Activated naive CD4-positive, alpha-beta T cell treated with anti-CD3 and anti-CD28 coated beads, Interleukin-2, amount 50 U/mL, for 16 hours (primary cell): ENCODE measurements at places on chromosomes 4 and X.

DNA sequence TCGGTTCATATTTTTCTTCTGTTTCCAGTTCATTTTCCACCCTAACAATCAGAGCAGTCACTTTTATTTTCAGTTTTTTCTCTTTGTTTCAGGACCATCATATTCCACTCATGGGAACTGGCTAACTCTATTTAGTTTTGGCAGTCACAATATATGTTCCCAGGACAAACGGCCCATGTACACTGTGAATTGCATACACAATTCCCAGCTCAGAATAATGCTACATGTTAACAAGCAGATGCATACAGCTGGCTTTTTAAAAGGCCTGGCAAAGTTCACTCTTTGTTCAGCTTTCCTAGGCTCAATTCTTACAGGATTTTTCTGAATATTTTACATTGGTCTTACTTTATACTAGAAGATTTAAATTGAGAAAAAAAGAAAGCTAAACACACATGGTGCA lies 224.9 kb downstream of the ANKRD50 start:
- DNase-seq: no peak

DNA sequence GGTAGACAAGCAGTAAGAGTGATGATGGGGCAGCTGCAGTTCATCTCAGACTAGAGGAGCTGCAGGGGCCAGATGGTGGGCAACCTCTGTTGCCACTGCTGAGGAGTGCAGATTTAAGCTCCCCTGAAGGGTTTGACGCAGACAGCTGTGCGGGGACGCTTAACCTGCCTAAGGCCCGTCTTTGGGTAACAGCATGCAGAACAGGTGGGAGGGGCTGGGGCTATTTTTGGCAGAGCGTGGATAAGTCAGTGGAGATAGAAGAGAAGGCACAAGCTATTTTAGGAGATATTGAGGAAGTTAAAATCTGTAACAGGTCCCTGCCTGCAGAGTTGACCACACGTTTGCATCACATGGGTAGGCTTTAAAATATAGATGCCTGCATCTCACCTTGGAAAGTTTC lies 10.5 kb downstream of the CD99 start:
- no peak for DNase-seq

- DNase-seq: no peak
Observed at GRCh38 chr4:107655289-107655688, 64.7 kb downstream of the PAPSS1 start.

GRCh38 chrX:152907084-152907651 lies 9.3 kb downstream of the ZNF185 start:
- no peak for DNase-seq

DNA sequence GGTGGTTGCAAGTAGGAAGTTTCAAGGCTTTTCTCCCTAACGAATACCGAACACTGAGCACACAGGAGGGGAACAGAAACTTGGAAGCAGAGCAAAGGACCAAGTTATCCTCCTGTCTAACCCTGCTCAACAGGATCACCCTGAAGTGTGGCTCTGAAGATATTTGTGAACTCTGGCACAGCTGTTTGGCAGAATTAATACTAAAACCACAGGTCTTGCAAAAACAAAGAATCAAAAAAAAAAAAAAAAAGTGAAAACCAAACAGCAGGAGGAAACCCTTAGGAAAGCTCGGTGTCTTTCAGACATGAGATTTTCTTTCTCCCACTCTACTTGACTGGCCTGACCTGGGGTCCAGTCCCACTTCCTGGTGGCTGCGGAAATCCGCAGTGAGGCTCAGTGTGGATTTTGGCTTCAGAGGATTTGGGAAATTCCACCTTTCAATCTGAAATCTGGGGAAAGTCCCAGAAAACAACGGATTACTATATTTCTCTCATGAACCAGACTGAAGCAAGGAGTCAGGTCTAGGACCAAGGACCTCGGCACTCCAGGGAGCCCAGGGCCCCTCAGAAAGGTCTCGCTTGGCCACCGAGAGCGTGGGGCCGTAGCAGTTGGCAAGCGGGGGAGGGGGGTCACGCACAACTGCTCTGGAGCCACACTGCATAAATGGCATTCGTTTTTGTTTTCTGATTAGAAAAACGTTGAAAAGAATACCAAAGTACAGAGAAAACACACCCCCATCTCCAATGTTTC lies 867 bp downstream of the TIFA start:
- DNase-seq: no peak

DNA sequence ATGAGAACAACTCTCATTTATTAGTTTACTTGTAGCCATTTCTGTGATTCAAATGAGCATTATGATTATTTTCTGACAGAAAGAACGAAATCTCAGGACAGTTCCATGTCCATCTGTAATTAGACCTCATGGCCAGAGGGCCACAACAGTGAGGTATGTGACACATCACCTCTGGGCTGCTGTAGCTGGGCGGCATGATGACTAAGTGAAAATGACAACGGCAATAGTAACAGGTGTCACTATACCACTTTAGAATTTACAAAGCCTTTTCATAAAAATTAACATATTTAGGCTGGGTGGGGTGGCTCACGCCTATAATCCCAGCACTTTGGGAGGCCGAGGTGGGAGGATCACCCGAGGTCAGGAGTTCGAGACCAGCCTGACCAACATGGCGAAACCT lies 252.6 kb downstream of the CBR4 start:
- no peak for DNase-seq

- no peak for DNase-seq
Observed at GRCh38 chr4:128475597-128475996, 188.0 kb upstream of the PGRMC2 start.

- no peak for DNase-seq
Observed at GRCh38 chr4:174255786-174256185, 27.7 kb downstream of the FBXO8 start.

DNA sequence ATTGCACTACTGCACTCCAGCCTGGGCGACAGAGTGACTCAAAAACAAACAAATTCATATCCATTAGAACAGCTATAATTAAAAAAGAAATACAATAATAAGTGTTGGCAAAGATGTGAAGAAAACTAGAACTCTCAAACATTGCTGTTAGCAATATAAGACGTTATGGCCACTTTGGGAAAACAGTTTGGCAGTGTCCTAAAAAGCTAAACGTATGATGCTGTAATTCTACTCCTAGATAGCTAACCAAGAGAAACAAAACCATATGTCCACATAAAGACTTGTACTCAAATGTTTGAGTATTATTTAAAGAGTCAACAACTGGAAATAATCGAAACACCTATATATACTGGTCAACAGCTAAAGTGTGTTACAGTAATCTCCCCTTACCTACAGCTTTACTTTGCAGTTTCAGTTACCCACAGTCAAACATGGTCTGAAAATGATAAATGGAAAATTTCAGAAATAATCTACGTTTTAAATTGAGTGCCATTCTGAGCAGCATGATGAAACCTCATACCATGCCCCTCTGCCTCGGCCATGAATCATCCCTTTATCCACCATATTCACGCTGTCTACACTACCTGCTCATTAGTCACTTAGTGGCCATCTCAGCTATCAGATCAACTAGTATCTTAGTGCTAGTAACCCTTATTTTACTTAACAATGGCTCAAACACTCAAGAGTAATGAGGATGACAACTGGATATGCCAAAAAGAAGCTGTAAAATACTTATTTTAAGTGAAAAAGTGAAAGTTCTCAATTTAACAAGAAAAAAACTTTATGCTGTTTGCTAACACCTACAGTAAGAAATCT lies 4.9 kb downstream of the ELF2 start:
- DNase-seq: no peak

DNA sequence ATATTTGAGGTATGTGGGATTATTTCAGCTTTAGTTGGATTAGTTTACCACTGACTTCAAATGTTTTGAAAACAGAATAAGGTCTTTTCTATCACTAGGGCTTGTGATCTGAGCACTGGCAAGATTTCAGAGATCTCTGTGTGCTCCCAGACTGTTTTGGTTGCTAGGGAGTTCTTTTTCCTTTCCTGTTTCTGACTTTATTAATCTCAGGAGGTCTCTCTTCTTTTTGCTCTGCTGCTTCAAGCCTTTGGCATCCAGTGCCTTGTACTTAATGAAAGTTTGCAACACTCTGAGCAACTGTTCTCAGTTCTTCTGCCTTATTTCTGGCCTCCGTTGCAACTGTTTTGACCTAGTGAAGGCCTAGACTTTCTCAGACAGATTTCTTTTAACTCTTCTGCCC lies 32.1 kb upstream of the PAQR3 start:
- DNase-seq: no peak

DNA sequence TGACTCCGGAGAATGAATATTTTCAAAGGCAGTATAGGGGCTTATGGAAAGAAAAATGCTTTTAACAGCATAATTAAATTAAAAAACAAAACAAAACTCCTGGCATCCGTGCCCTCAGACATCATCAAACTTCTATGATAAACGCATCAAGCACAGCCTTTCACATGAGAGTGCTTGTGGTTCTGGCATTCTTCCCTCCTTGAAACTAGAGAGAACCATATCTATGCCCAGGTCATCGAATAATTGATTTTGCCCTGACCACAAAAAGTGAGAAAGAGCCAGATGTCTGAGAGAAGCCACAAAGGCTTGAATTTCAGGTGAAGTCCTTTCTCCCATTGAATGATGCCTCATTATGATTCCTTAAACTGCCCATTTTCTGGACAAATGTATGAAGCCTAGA lies 286.8 kb downstream of the CBLL2 start:
- no peak for DNase-seq

GRCh38 chr4:112321776-112322684 lies 24.9 kb downstream of the ALPK1 start:
- DNase-seq: peak; percentile 77

DNA sequence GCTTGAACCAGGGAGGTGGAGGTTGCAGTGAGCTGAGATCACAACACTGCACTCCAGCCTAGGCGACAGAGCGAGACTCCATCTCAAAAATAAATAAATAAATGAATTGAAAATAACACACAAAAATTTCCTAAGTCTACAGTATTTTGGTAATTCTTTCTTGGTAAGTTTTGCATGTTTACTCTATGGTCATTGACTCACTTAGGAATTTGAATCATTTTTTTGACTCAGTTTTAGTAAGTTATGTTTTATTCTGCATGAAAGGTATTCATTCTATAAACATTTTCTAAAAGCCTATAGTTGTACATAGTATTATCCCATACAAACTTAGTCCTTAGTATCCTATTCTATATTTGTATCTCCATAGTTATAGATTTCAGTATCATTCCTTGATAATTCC lies 772.9 kb upstream of the SLIT2 start:
- DNase-seq: no peak

DNA sequence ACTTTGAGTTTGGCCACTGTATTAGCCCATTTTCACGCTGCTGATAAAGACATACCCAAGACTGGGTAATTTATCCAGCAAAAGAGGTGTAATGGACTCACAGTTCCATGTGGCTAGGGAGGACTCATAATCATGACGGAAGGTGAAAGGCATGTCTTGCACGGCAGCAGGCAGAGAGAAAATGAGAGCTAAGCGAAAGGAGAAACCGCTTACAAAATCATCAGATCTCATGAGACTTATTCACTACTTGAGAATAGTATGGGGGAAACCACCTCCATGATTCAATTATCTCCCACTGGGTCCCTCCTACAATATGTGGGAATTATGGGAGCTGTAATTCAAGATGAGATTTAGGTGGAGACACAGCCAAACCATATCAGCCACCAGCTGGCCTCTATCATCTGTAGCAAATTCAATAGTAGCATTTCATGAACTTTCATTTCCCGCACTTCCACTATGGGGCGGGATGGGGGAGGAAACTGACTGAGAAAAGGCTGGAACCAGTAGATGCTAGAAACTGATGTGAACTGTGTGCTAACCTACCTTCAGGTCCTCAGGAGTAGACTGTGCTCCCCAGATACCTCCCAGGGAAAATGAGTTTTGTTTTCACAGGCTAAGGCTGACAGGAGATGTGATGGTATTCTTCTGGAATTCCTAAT lies 35.3 kb upstream of the LGI2 start:
- DNase-seq: no peak

DNA sequence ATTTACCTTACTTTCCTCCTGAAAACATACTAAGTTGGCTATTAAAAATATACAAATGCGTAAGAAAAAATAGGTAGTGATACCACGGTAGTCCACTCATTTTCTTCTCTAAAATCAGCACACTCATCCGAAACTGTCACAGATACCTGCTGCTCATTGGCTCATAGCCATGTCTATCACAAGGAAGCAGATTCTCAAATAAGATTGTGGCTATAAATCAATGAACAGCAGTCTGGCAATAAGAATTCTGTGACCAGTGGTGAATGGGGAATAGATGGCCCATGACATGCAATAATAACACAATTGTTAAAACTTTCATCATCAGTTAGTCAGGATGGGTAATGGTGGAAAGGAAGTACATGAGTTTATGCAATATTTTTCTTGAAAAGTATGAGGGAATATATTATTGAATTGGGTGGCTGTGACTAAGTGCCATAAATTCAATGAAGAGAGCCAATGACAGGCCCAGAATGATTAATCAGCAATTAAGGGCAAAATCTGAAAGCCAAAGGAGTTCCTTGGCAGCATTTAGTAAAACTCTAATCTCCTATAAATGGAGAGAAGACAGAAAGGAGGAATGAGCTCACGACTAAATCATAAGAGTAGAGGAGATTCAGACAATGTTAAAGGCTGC lies 202.3 kb upstream of the NEIL3 start:
- no peak for DNase-seq

DNA sequence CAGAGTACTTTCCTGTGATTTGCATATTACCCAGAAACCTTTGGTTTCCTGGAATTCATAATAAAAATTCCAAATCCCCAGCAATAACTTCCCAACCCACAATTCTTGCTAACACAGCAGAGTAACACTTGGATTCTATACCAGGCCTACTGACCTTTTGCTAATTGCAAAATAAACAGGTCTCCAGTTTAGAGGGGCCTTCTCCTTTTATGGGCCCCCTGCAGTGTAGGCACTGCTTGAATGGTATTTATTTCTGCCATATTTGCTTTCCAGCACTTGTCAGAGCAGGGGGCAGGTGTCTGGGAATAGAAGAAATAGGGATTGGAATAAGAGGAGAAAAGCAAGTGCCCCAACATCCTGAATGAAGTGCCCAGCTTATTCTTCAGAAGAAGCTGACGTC lies 25.3 kb upstream of the GPC3 start:
- no peak for DNase-seq

- no peak for DNase-seq
Observed at GRCh38 chr4:75169427-75169826, 236.5 kb downstream of the PARM1 start.

DNA sequence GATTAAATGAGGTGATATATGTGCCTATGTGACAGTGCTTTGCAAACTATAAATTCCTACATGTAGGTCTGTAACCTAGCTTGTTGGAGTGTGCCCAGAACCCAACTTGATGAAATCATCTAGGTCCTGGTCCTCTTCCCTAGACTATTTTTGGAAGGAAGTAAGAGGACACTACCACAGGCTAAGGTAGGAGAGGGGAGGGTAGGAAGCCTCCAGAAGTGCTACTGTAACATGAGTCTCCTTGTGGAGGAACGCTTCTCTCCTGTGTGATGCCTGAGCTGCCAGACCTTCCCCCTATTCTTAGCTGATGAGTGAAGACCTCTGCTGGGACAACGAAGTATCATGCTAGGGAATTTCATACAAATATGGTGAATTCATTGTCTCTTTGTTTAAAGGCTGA lies 41.8 kb upstream of the IL21 start:
- no peak for DNase-seq

DNA sequence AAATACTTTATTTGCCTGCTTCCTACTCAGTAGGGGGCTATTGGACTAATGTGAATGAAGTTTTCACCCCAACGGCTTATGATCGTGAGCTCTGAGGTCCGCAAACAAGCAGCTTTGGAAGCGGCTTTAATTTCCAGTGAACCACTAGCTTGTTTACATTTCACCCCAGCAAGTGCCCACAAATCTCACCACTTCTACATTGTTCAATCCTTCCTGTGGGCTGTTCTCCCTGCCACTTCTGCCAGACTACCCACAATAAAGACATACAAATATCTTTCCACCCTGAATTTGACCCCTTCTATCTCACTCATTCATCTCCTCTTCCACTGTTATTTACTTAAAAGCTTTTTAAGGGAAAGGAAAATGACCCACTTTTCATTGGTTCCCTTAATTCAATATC lies 98.0 kb downstream of the CDS1 start:
- DNase-seq: no peak
